ENCODE measurements at places on chromosomes 1 and 21. TPM values are rescaled to one million over a fixed set of nuclear protein-coding genes. Genes with fewer than 3 reads are reported as not detected.

DNA sequence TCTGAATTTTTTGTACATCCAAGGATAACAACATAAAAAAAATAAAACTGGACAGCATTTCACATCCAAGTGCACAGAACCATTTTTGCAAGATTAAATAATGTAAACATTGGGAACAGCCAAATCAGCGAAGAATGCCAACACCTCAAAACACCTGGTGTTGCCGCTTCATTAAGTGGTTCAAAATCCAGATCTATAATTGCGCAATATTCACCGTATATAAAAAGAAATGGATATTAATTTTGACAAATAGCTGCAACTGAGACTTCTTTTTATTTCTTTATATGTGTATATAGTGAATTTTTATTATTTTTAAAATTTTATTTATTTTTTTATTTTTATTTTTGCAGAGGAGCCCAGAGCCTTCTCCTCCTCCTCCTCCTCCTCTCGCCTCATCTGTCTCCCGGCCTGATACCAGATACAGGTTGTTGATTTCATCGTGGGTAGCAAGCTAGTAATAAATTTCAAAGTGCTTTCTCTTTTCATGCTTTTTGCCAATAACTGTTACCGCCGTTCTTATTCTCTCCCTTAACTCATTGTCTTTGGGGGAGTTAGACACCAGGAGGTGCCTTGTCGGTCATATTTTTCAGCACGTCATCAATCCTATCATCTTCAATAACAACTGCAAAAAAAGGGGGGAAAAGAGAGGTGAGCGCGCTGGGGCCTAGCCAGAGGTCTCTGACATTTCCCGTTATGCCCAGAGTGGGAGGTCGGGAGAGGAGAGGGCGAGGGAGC is 2.7 kb downstream of the CAMK2N1 start:
- no peak overlapping the region for H3K4me3 ChIP-seq
- peaks cover 19% of the 10 kb centered on the region for H3K27me3 ChIP-seq
- H3K27ac ChIP-seq, result no peak overlapping the region
- no peak for DNase-seq

- H3K27ac ChIP-seq, result no peak overlapping the region
- H3K27me3 ChIP-seq, result no peaks in the 10 kb centered on the region
- peaks cover 3% of the 10 kb centered on the region for H3K4me1 ChIP-seq
- no peak overlapping the region for H3K4me3 ChIP-seq
- no peak for DNase-seq
Measured at GRCh38 chr1:57324388-57324787, 99.5 kb downstream of the DAB1 start.

- H3K4me1 ChIP-seq, result peaks cover 81% of the 10 kb centered on the region
- peak overlapping the region; percentile 81 for H3K4me3 ChIP-seq
- peak; percentile 84 for DNase-seq
- H3K27ac ChIP-seq, result peak overlapping the region; percentile 98
- no peaks in the 10 kb centered on the region for H3K27me3 ChIP-seq
Measured at GRCh38 chr1:24925082-24925779, 4.8 kb downstream of the RUNX3 start.

DNA sequence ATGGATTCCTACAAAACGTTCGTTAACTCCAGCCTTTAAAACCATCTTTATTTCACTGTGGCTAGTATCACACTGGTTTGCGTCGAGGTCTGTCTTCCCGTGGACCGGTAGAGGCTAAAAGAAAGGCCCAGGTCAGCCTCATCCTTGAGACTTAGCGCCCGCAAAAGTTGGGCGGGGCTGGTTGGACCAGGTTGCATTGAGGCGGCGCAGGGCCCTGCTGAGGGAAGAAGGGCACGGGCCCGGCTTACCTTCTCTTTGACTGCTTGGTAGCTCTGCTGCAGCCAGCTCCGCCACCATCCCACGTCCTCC is 455 bp downstream of the BSDC1 start:
- H3K27ac ChIP-seq, result peak overlapping the region; percentile 95
- H3K4me1 ChIP-seq, result peaks cover 43% of the 10 kb centered on the region
- no peak for DNase-seq
- H3K36me3 ChIP-seq, result peaks cover 27% of the 10 kb centered on the region
- no peaks in the 10 kb centered on the region for H3K27me3 ChIP-seq
- peak overlapping the region; percentile 70 for H3K4me3 ChIP-seq

DNA sequence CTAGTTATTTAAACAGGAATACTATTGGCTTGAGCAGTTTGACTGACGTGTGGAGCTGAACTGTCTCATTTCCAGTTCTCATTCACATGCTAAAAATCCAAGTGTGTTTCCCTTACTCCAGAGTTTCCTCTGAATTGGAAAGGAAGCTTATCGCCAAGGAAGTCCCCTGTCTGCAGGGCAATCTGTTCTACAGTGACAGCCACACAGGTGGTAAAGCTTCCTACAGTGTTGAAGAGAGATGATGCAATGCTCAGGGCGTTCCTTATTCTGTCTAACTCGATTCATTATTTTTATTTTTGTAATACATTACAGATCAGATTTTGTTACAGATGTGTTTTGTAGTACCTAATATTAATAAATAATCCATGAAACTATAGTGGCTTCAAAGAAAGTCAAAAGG is 41.3 kb downstream of the ADAMTS5 start:
- H3K4me3 ChIP-seq, result no peak overlapping the region
- no peaks in the 10 kb centered on the region for H3K36me3 ChIP-seq
- DNase-seq, result no peak
- no peak overlapping the region for H3K27ac ChIP-seq
- no peaks in the 10 kb centered on the region for H3K27me3 ChIP-seq

GRCh38 chr1:23478896-23479665 is 4.9 kb downstream of the ASAP3 start:
- DNase-seq, result no peak
- peaks cover 7% of the 10 kb centered on the region for H3K4me1 ChIP-seq
- H3K4me3 ChIP-seq, result no peak overlapping the region
- H3K36me3 ChIP-seq, result no peaks in the 10 kb centered on the region
- no peak overlapping the region for H3K27ac ChIP-seq

DNA sequence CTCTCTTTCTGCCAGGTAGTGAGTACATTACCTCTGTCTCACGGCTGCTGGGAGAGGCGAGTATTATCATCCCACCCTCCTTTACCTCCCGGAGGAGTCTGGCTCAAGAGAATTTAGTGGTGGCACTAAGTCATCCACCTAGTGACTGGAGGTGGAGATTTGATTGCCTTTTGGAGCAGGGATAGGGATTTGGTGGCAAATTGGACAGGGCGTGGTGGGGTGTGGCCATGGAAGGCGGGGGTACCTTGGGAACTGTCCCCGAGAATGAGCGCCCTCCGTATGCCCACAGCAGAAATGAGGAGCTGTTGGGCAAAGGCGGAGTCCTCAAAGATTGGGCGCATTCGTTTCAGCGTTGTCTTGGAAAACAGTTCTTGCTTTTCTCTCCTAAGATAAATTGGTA is 32.1 kb upstream of the HMGN1 start:
- H3K4me3 ChIP-seq, result peak overlapping the region; percentile 70
- DNase-seq, result no peak
- H3K27ac ChIP-seq, result peak overlapping the region; percentile 81
- H3K4me1 ChIP-seq, result peaks cover 27% of the 10 kb centered on the region
- H3K36me3 ChIP-seq, result no peaks in the 10 kb centered on the region
- no peaks in the 10 kb centered on the region for H3K27me3 ChIP-seq

Gene LRRC7
- total RNA-seq, result not detected

Gene ADAM30
- total RNA-seq, result not detected

Gene KRTAP19-4
- not detected for total RNA-seq
